ENCODE measurements at places on chromosomes 5 and 9.
A peak's percentile ranks its signal among the peaks of the same experiment; 100 is the strongest.

GRCh38 chr5:160129841-160130240 lies 10.6 kb upstream of the PWWP2A start:
- peak; percentile 76 for DNase-seq

GRCh38 chr5:64947031-64947430 lies 178.3 kb downstream of the CWC27 start:
- DNase-seq: no peak

GRCh38 chr5:3963652-3964051 lies 368.0 kb downstream of the IRX1 start:
- no peak for DNase-seq

DNA sequence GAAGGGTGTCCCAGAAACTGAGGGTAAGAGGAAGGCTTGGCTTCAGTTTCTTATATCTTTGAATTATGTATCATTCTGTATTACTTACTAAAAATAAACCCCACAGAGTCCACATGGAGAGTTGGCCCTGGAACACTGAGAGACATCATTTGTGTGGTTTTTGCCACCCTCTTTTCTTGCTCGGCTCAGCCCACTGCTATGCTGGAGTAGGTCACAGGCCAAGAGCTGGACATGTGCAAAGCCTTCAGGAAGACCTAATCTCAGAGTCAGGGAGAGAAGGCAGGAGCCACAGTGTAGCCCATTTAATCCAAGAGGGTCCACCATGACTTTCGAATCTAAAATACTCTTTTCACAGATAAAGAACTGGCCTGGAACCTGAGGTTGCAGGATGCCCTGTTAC lies 47.5 kb downstream of the MAMDC2 start:
- DNase-seq: no peak

DNA sequence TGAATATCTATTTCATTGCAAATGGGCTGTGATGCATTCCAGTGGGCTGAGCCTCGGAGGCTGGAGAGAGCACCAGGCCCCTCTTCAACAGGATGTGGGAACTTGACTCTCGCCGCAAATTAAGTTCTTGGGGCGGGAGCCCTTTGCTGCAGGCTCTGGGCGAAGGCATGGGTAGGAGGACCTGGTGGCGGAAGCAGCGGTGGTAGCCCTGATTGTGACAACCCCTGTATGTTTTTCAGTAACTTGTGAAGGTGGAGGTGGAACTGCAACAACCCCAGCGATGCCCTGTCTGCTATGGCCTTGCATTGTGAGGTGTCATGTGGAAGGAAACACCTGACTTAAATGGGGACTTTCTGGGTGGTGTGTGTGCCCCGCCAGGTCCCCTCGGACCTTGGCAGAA lies 9.4 kb downstream of the FYB1 start:
- DNase-seq: no peak

GRCh38 chr5:57736716-57737115 lies 254.1 kb upstream of the ACTBL2 start:
- DNase-seq: no peak

DNA sequence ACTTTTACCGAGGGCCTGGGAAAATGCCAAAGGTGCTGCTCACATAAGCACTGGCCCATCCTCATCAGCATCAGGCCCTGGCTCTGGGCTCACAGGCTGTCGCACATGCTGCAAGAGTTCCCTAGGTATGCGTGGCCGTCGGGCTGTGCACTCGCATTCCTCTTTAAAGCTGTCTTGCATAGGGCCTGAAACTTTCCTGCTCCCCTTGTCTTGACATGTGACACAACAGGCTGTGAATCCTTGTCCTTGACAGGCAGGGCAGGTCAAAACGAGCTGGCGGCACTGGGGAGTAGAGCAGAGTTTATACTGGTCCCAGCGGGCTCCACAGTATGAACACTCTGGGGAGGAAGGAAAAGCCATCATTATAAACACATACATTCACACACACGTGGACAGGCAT lies 30.7 kb downstream of the TSTD2 start:
- DNase-seq: no peak

DNA sequence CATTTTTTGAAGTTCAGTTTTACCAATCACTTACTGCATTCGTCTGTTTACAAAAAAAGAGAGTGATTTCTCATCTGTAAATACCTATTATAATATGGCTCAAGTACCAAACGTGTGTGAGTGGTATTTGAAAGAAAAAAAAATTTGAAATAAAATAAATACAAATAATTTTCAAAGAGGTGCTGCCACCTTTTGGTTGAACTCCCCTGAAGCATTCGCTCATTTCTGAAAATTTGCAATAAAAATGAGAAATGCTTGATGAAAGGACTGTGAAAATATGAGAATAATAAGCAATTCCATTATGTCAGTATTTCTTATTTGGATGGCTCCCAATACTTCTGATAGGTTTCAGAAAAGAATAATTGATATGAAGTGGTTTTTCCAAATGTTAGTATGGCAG lies 409.9 kb downstream of the CTNND2 start:
- no peak for DNase-seq

DNA sequence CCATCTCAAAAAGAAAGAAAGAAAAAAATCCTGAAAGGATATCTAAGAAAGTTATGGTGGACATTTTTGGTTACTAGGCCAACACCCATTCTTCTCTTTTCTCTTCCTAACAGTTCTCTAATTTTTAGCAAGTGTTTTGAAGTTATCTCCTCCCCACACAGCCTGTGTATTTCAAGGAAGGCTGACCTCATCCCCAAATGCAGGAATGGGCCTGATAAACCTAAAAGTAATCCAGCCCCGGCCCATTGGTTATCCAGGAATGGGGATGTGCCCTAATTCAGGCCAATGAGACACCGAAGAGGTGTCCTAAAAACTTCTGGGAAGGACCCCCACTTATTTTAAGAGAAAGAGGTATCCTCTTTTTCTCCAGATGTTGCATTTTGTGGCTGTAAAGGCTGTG lies 46.6 kb downstream of the F2R start:
- no peak for DNase-seq

GRCh38 chr5:58016358-58016757 lies 443.5 kb downstream of the PLK2 start:
- DNase-seq: no peak

DNA sequence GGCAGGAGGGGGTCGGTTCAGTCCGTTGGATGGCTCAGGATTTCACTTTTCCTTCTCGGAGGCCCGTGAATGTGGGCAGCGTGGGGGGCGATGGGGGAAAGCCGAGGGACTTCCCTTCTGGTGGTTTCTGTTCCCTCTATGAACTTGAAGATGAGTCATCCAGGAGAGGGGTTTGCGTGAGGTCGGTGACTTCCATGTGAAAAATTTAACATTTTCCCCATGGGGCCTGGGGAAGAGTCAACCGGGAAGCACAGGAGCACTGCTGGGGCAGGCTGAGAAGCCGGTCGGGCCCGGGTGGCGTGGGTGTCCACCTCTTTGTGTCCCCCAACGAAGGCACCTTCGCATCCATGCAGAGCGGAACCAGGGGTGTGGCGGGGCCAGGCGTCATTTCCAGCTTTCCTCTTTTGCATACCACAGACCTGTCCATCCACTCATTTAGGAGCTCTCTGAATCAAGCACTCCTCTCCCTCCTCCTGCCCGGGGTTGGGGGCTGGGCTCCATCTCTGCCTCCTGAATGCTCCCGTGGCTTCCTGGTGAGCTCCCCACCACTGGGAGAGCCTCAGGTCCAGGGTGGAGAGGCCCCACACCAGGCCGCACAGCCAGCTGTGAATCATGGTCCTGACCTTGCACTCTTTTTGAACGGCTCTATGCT lies 68.4 kb downstream of the ANKRD33B start:
- no peak for DNase-seq

GRCh38 chr5:146426853-146427618 lies 20.1 kb upstream of the TCERG1 start:
- DNase-seq: no peak

- DNase-seq: no peak
These were observed 37.0 kb downstream of the DPYSL3 start for GRCh38 chr5:147472664-147473475.

GRCh38 chr5:124365361-124365801 lies 381.1 kb downstream of the ZNF608 start:
- DNase-seq: no peak

DNA sequence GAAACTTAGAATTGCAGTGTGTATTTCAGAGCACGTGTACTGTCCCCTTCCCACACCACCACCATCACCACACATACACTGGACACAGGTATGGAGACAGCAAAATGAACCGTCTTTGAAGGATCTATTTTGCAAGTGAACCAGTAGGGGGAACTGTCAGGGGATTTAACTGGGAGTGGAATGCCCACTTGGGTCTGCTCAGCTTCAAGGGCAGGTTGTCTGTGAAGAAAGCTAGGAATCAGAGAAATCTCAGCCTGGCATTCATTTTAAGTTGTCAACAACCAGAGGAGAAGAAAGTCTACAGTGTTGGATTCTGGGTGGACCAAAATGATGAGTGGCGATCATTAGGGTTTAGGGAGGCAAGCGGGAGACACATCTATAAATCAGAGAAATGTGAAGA lies 147.0 kb downstream of the DCP2 start:
- no peak for DNase-seq

DNA sequence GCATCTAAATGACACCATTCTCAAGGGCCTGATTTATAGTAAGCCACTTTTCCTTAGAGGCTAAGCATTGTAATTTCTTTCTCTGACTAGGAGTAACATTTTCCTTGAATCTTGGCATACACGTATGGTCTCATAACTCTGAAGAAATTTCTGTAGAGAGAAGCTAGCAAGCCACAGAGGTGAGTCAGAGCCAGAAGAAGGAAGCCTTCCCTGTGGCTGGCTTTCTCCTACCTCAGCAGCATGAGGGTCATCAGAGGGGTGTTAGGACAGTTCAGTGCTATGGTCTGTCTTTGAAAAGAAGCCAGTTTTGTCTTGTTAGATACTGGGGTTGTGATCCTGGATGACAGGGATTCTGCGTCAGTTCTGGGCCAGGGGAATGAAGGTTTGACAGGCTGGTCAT lies 3.2 kb downstream of the SNX30 start:
- peak; percentile 78 for DNase-seq

DNA sequence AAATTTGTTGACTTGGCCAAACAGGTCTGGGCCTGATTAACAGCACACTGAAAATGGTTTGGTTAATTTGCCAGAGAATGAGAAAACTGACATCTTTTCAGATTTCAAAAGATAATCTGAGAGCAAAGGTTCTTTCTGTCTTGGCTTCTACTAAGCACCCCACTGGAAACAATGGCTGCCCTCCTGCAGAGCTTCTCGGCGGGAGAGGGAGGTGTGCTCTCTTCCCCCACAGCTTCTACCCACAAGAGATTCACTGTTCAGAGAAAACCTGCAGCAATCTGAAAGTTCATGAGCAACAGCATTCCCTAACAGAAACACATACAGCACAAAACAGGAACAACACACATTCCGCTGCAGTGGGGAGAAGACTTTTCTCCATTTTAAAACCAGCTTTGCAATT lies 3.0 kb downstream of the DNAH5 start:
- DNase-seq: no peak

DNA sequence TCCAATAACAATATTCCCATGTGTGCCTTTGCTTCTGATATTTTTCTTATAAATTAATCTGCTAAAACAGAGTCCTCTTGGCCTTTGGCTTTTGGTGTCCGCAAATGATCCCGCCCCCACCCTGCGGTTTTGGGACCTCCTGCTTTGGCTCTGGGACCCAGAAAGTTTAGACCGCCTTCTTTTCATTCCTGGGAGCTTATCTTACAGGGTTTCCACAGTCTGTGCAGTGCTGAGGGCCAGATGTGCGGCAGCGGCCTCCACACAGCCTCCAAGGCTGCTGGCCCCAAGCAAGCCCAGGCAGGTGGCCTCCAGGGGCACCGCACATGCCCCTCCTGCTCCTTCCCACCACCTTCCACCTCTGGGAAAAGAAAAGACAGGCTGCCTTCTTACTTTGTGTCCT lies 191.5 kb downstream of the ERCC6L2 start:
- no peak for DNase-seq

DNA sequence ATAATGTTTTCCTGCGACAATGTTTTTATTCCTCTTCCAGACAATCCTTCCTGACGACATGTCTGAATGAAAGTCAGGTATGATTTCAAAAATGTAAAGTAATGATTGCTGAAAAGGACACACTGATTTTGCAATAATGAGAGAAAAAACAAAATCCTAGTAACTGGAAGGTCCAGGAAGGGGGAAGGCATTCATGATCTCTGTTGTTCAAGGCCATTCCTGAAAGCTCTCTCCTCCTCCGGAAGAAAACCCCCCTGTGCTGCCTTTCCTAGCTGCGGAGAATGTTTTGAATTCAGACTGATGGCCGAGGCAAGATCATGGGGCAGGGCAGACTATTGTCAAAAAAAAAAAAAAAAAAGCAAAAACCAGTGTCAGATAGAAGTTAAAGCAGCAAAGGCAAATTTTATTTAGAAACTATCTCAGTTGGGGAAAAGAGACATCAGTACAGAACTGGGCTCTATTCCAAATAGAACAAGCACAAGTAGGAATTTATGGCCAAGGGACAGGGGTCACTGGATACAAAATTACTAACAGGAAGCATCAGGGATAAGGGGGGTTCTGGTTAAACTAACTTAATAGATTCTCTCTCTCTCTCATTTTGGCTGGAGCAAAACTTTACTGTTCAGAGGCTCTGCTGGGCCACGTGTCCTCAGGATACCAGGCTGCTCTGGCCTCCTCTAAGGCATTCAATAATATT lies 36.5 kb upstream of the CTSV start:
- no peak for DNase-seq

DNA sequence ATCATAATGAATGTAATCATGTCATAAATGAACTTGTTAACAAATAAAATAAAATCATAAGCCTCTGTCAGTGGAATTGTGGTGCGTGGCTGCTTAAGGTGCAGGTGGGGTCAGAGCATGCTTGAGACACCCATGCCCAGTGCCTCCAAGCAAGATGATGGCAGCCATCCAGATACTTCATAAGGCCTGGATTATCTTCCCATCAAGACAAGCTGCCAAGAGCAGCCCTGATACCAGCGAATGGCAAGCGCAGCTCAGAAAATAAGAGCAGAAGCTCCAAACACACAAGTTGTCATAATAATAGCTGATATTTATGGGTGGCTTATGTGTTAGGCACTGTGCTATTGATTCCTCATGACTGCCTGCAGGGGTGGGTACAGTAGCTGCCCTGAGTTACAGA lies 21.8 kb upstream of the LMX1B start:
- DNase-seq: no peak

DNA sequence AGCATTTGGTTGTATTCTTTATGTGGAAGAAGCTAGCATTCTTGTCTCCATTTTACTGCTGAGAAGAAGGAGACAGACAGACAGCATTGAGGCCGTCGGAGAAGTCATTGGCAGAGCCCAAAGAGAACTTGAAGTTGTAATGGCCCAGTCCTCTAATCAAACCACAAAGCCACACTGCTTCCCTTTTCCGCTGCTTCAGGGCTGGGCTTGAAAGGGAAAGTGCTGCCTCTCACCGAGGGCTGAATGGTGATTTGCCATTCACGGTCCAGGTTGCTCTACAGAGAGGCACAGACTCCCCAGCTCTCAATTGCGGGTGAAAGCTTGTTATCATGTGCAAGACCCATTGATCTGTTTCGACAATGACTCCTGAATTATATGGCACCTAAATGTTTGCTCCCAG lies 25.6 kb upstream of the POU4F3 start:
- no peak for DNase-seq

- no peak for DNase-seq
These were observed 464.2 kb downstream of the EBF1 start for GRCh38 chr5:158635565-158635964.

- no peak for DNase-seq
These were observed 327.2 kb downstream of the SLF1 start for GRCh38 chr5:94945656-94946055.

GRCh38 chr5:150516011-150516410 lies 8.1 kb downstream of the NDST1 start:
- peak; percentile 66 for DNase-seq
